ENCODE measurements at places on chromosomes 11 and 22.

DNA sequence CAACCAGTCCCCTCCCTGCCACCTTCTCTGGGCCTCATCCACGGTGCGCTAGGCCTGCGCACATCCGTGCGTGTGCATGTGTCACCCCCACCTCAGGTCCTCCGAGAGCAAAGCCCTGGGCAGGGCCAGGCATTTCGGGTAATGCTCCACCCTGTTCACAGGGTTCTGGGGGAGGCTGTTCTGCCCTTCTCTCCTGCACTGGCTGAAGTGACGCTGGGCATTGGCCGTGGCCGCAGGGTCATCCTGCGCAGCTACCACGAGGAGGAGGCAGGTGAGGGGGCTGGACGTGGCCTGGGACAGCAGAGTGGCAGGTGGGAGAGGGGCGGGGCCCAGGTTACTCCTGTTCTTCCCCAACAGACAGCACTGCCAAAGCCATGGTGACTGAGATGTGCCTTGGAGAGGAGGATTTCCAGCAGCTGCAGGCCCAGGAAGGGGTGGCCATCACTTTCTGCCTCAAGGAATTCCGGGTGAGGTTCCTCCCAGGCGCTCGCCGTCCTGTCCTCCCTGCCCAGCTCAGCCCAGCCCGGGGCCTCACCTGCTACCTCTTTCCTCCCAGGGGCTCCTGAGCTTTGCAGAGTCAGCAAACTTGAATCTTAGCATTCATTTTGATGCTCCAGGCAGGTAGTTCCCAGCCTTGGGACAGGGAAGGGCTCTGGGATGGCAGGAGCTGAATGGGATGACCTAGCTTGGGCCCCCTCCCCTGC, 3.9 kb downstream of the RAD9A start:
- DNase-seq = no peak

DNA sequence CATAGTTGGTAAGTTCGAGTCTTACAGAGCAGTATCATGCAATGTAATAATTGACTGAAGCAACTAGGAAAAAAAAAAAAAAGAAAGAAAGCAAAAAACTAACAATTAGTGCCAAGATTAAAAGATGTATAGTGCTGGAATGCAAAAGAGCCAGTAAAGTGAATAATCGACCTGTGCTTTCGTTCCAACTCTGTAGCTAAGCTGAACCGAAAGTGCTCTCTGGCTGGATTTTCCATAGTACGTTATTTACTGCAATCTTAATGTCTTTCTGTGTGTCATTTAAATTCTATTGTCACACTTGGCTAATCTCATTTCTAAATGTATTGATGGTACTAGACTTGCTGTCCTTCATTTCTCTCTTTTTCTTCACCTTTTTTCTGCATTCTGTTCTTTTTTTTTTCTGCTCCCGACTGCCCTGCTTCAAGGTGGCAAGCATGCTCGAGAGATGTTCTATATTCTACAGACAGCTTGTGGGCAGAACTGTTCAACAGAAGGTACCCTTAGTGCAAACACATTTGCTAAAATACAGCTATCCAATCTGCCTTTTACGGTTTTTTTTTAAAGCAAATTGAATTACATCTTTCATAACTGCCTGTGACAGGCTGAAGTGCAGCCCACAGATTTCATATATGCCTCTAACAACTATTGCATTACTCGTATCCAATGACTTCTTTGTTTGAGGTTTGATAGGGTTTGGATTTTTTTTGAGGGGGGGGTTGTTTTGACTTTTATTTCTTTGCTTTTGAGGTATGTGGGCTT, 204.2 kb upstream of the MTNR1B start:
- no peak for DNase-seq

DNA sequence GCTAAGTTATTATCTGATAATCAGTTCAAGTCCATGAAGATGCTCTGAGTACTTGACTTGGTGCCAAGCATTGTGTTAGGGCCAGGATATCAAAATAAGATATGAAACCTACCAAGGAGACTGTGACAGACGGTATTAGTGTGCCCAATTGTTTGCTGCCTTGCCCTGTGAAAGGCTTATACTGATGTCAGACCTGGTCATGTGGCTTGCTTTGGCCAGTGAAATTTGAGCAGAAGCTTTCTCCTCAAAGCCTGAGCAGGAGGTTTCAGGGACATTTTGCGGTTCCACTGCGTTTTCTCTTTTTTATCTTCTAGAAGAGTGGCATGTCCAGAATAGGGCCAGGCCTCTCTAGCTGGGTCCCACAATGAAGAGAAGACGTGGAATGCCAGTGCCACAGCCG, 15.8 kb upstream of the PKNOX2 start:
- no peak for DNase-seq

DNA sequence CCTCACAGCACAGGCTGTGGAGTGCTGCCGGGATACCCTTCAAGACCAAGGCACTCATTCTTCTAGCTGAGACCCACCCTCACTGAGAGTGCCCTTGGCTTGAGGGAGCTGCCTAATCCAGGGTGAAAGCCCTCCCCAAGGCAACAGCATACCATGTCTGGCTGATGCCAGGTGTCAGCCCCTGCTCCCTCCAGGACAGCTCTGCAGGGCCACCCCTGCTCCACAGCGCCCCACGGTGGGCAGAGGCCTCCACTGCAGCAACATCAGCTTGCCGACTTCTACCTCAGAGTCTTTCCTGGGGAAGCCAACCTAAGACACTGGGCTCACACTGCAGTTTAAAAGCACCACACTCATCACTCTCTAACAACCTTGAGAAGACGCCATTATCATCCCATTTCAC, 29.0 kb downstream of the TTLL1 start:
- peak; percentile 9 for DNase-seq

- no peak for DNase-seq
Observed at GRCh38 chr22:22818861-22819855, 68.5 kb upstream of the IGLL5 start.

GRCh38 chr11:121575963-121576290, 123.2 kb upstream of the SORL1-AS1 start:
- no peak for DNase-seq

DNA sequence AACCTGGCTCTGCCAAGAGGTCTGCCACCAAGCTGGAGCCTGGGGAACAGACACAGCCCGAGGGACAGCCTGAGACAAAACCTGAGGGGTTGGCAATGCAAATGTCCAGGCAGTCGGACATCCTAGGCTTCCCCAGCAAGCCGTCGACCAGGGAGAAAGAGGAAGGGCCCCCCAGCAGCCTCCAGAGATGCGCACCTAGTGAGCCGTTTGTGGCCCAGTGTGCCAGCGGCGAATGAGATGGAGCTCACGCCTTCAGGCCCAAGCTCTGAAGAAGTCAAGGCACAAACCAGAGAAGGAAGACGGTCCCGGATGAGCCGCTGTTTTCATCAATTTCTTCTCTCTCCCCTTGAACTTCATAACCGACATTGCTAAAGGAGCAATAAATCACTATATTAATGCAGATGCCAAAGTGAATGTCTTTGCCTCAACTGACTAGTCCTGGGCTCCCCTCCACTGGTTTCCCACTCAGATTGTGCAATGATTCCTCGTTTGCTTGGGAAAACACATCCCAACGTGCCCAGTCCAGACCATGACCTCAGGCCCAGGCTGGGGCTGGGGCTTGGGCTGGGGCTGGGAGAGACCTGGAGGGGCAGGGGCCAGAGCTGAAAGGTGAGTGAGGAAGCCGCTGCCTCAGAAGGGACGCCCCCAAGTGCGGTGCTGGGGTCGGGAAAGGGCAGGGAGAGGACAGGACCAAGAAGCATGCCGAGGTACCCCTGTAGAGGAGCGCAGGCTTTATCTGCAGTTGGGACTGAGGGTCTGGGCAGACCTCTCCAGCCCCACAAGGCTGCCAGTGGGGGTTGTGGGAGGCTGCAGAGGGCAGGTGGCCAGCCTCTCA, 3.5 kb upstream of the DGCR2 start:
- DNase-seq = no peak
